Stimulated activated CD4-positive, alpha-beta T cell treated with anti-CD3 and anti-CD28 coated beads, Interleukin-15, amount 100 ng/mL, for 24 hours (primary cell): ENCODE measurements at places on chromosomes 6 and 20.

DNA sequence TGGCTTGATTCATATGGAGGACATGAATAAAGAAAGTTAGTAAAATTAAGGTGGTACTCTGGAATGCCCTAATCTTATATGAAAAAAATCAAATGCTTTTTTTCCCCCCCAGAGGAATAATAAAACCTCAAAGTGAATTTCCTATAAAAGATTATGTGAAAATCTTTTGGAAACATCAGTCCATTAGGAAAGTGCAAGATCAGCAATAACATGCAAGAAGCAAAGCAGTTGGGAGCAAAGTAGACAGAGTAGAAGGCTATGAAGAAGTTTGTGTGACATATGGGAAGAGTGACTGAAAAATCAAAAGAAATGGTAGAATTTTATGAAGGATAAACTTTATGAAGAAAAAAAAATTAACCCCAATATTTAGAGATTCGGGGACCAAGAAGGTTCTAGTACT is 998.0 kb upstream of the EPHA7 start:
- no peak for DNase-seq

DNA sequence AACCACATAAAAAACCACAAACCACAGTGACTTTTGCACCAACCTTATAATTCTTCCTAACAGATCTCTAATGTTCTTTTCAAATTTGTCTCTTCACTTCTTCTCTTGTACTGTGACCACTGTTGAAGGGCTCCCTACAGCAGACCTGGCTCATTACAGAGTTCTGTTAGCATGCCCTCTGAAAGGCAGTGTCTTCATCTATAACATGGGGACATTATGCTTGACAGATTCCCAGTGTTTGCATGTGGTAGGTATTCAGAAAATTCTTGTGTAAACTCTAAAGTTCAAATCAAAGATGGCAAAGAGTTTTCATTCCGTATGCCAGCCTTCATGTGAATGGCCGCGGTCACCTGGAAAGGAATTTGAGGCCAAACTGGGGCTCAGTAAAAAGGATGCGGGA is 182.6 kb downstream of the DHX35 start:
- DNase-seq, result no peak

DNA sequence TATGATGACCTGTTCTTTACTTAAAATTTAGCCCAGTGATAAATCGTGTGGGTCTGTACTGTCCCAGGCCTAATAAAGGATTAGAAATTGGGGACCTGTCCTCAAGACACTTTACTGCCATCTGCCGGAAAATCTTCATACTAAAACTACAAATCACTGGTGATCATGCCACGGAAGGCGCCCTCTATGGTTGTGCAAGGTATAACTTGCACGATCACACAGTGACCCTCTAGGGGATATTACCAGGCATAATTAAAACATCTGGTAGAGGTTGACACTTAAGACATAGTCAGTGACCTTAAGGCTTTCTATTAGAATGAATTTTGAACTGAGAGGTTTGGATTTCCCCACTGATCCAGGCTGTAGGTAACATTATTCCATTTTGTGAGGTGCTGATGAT is 172.6 kb downstream of the BMP2 start:
- no peak for DNase-seq

- DNase-seq, result no peak
Observed at GRCh38 chr20:45779011-45779915, 12.4 kb downstream of the WFDC3 start.

DNA sequence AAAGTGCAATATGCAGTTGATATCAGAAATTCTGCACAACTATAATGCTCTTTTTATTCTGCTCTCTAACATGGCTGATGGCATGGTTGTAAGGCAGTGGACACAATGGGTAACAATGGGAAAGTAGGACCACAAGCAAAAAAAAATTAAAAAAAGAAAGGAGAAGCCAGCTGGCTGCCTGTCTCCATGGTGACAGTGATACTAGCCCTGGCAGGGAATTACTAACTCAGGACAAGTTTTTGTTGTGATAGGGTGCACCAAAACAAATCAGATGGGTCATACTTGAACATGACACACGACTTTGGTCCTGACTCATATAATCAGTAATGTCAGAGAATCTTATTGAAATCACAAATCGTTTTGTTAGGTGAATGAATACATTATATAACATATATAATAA is 169.4 kb downstream of the TRDN start:
- DNase-seq, result no peak

GRCh38 chr20:3777381-3777715 is 3.9 kb downstream of the SPEF1 start:
- DNase-seq, result peak; percentile 47

- DNase-seq, result no peak
Observed at GRCh38 chr6:142903812-142904211, 41.2 kb downstream of the HIVEP2 start.

DNA sequence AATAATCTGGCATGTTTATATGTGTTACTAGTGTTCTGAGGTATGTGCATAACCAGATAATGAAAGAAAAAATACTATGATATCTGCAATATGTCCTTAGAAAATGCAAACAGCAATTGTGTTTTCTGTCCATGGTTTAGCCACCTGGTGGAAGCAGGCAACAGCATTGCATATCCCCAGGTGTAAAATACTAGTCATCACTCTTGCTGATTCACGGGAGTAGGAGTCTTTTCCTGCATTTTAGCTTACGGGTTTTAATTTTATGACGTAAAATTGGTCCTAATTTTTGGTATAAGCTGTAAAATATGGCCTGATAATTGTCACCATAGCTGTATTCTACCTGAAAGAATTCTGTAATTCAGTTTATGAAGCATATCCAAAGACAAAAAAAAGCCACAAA is 2.5 kb downstream of the RNF182 start:
- no peak for DNase-seq

- DNase-seq, result no peak
Observed at GRCh38 chr6:138526822-138527235, 27.5 kb upstream of the NHSL1 start.

- DNase-seq, result no peak
Observed at GRCh38 chr6:4488389-4488788, 287.8 kb upstream of the CDYL start.

DNA sequence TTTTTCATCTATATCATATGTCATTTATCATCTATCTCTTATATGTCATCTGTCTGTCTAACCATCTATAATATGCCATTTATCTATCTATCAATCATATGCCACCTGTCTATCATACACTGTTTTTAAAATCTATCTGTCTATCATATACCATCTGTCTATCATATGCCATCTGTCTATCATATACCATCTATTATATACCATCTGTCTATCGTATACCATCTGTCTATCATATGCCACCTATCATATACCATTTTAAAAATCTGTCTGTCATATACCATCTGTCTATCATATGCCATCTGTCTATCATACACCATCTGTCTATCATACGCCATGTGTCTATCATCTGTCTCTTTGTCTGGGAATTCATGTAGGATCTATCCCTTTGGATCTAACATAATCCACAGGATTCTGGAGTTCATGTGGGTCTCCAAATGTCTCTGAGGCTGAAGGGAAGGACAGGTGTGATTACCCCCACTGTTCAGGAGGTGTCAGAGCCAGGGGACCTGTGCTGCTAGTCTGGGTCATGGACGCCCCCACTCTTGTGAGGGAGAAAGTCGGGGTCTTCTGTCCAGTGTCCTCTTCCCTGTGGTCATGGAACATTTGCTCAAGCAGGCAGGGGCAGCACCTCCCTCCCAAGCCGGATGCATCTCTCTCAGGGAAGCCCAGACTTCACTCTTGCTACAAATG is 36.9 kb upstream of the FRMD1 start:
- DNase-seq, result no peak

DNA sequence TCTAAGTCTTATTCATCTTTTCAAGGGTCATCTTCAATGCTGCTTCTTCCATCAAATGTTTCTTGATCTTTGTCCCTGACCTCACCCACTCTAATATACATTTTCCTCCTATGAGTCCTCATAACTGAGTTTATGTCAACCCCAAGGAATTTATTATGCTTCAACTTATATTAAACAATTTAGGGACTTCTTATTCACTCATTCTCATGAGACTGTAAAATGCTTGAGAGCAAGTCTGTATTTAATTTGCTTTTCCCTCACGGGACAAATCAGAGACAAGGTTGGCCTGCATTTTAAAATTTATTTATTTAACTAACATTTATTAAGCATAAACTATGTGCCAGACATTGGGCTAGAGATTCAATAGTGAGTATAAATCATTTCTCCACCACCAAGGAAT is 312.0 kb upstream of the NT5E start:
- no peak for DNase-seq

GRCh38 chr6:44738601-44739146 is 351.2 kb downstream of the CDC5L start:
- no peak for DNase-seq

DNA sequence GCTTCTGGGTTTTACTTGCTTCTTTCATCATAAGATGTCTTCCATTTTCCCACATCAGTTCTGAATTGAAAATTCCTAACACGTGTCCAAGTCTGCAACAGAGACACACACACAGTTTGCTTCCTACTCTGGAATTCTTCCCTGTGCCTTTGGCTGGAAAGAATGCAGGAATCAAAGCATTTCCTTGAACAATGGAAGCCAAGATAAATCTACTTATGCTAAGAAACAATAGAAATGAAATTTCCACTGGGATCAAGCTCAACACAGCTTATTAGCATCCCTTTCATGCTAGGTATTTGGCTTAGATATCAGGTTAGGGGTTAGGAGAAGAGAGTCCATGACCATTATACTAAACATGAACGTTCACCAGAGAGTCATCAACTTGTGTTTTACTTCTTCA is 101.1 kb upstream of the SCAF8 start:
- DNase-seq, result no peak

GRCh38 chr6:159023893-159024292 is 20.9 kb downstream of the TAGAP start:
- DNase-seq, result peak; percentile 58

DNA sequence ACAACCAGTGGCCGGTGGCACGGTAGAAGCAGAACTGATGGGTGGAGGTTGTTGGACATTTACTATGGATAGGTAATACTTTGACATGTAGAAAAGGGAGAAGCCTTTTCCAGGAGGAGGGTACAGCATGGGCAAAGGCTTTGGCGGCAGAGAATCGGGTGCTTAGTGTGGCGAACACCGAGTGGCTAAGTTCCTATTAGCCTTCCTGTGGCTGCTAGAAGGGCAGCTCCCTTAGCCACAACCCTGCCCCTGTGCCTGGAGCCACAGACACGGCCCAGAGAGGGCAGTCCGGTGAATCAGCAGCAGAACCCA is 37.9 kb upstream of the TGM2 start:
- DNase-seq, result no peak

DNA sequence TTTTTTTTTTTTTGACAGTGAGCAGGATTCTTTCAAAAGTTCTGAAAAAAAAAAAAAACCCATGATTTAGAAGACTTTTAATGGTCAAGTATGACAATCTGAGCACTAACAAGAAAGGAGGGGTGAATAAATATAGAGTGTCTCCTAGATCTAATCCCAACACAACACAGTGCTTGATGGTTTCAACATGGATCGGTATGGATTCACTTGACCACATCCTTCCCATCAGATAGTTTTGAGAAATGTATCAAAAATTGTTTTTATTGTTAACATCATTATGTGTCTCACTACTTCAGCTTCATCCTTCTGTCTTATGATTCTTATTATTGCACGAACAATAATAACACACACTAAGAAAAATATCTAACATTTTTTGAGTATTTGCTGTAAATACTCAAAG is 21.0 kb downstream of the KIF13A start:
- no peak for DNase-seq

DNA sequence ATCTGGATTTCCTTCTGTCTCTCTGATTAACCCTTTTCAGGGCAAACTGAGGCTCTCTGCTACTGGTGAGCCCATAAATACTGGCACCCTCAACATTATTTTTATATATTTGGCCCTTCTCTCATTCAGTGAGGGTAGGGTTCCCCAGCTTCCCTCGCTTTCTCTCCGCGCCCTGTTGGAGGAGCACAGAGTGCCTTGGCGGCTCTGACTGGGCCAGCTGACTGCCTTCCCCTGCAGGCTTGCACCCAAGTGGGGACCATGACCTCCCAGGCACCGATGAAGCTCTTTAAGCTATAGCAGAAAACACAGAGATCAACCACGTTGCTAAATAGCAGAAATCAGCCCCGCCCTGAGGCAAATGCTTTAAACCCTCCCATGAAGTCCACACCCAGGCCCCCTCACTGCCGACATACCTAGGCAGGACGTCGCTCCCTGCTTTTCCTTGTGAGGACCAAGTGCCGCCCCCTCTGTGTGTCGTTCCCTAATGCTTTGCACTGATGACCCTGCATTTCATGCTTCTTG is 105.0 kb downstream of the HUS1B start:
- DNase-seq, result no peak

DNA sequence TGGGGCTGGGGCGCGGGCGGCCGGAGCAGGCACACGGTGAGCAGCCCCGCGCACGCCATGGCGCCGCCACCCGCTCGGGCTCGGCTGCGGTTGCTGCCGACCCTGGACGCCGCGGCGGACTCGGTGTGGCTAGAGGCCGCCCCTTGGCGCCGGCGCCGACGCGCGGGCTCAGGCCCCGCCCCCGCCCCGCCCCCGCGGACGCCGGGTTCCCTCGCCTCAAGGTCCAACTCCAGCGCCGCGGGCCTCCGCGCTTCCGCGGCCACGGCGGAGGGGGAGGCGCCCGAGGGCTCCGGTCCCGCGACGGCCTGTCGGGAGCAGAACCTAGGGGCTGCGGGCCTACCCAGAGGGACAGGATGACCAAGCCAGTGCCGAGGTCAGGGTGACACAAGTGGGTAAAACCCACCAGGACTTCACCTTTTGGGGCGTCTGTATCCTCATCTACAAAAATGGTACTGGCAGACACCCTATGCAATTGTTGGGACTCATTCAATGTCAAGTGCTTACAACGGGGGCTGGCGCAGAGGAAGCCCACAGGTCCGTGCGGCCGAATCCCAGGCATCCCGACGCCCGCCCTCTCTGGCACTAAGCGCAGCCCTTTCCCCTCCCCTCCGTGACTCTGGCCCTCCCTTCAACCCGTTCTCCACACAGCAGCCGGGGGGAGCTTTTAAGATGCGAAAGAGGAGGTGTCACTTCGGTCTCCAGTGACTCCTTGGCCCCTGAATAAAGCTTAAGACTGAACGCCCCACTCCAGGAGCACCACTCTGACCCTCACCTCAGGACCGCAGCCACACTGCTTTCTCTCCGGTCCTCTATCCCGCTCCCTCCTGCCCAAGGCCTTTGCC is at the start of gene NECAB3:
NECAB3 (minus strand) TSS at position 135 of the 842 bp plus-strand sequence; CDS start at position 59, 76 bp downstream.
- peak; percentile 78 for DNase-seq

DNA sequence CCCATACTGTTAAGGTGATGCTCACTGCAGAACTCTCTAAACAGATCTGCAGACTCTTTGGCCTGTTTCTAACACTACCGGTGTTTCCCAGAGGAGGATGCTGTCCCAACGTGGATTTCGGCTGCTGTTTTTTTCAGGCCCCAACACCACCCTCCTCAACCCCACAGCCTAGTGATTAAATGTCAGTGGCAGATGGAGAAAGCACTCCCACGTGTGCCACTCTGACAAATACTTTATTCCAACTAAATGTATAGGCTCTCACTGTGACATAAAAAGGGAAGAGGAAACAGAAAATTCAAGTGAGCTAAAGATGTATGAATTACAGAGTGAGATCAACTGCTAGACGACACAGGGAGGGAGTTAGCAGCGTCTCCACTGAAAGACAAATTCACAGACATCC is 3.6 kb downstream of the TBC1D20 start:
- DNase-seq, result no peak
